ENCODE measurements at places on chromosomes 1 and 21. TPM values are rescaled to one million over a fixed set of nuclear protein-coding genes. Genes with fewer than 3 reads are reported as not detected.
A peak's percentile ranks its signal among the peaks of the same experiment; 100 is the strongest.

GRCh38 chr1:1986451-1987141 lies 17.0 kb downstream of the CFAP74 start:
- no peak for DNase-seq

DNA sequence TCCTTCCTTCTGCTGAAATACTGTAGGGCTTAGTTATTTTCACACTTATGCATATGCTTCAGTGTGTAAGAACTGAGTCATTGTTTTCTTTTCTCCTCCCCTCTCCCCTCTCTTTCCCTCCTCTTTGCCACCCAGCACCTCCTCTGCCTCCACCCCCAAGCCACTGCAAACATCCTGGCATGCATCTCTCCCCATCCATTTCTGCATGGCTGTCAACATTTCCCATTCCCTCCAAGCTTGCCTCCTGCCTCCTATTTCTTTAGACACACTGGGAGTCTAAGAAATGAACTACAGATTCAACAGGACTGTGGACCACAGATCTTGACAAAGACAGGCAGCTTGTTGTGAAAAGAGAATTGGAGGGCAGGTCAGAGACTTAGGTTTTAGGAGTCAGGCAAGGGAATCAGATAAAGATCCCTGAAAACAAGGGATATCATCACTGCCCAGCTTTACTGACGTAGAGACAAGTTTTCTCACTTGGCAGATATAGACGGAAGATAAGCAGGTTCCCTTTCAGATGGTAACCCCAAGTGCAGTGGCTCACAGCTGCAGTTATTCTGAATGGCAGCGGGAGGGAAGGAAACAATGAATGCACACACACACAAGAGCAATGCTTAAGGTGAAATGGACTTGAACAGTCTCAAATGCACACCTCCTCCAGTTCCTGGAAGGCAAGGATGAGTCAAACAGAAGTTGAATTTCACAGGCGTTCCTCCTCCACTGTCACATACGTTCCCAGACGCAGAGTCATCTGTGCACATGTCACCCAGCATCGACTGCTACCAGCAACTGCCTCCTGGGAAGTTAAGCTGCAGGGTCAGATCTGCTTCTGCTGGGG lies 56.1 kb downstream of the HIVEP3 start:
- DNase-seq, result no peak

DNA sequence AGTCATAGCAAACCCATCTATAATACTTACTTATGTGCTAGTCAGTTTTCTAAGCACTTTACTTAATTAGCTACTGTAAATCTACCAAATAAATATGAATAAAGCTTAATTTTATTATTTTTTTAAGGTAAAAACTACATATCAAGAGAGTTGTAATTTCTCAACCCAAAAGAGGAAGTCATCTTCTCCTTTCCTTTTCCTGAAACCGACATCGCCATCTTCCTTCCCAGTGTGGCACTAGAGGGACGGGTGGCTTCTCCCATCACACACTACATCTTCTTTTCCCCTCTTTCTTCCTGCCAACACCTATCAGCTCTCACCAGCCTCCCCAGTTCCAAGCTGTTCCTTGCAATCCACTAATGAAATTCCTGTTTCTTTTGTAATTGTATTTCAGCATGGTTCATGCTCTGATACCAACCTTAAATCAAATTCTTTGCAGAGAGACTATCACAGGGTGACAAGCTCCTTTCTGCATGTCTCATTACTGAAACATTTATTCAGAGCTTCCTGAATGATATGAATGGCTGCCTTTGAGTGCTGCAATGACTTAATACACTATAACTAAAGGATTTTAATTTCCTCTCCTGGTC lies 251.6 kb upstream of the FAM78B start:
- no peak for DNase-seq

DNA sequence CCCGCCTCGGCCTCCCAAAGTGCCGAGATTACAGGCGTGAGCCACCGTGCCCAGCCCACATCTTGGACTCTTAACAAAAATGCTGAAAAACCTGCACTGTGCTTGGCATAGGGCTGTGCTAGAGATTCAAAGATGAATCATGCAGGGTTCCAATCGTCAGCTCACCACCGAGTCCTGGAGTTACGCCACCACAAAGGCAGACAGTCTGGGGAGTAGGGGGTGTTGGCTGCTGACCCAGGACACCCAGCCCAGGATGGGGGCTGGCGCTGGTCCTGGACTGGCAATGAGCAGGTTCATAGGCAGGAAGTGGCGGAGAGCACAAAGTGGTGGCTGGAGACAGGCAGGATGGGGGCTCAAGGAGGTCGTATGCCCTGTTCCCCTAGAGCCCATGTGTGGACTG lies 16.0 kb downstream of the PSRC1 start:
- no peak for DNase-seq

DNA sequence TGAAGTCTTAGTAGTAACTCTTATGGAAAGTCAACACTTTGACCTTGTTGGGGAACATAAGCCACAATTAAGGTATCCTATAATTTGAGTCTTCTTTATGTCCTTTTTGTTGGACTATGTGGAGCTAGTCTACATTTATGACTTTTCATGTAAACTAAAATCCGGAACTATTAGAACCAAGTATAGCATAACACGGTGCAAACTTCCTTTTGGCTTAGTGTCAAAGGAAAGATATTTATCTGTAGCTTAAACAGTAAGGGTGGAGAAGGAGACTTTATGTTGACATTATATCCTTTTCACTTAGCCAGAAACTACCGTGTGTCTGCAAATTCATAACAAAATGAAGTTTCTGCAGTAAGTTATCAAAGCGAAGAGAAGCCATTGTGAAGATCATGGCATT lies 7.3 kb downstream of the UAP1 start:
- no peak for DNase-seq

DNA sequence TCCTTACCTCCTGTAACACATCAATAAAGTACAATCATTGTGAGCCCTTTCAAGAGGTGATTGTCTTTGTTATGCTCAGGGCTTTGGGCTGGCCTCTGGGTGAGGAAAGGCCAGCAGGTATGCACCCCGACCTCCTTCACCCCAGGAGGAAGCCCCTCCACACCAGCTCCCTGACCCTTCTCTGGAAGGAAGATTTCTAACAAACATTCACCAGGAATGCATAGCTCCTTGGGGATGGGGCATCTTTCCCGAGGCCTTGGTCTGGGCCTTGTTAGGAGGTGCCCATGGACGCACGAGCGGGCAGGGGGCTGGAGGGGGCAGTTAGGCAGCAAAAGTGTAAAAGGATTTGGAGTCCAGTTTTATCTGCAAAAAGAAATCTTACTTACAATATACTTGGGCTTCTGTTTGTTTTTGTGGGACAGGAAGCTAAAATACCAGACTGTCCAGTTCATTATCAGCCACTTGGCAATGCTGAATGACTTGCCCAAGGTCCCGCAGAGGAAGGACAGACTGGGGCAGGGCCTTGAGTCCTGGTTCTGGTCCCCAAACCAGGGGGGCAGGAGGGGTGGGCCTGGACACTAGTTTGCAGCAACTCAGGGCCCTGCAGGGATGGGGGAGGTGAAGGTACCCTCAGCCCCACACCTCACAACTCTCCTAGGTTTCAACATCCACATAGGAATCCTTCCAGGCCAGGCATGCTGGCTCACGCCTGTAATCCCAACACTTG lies 10.1 kb downstream of the ZC3H12A start:
- DNase-seq, result no peak

DNA sequence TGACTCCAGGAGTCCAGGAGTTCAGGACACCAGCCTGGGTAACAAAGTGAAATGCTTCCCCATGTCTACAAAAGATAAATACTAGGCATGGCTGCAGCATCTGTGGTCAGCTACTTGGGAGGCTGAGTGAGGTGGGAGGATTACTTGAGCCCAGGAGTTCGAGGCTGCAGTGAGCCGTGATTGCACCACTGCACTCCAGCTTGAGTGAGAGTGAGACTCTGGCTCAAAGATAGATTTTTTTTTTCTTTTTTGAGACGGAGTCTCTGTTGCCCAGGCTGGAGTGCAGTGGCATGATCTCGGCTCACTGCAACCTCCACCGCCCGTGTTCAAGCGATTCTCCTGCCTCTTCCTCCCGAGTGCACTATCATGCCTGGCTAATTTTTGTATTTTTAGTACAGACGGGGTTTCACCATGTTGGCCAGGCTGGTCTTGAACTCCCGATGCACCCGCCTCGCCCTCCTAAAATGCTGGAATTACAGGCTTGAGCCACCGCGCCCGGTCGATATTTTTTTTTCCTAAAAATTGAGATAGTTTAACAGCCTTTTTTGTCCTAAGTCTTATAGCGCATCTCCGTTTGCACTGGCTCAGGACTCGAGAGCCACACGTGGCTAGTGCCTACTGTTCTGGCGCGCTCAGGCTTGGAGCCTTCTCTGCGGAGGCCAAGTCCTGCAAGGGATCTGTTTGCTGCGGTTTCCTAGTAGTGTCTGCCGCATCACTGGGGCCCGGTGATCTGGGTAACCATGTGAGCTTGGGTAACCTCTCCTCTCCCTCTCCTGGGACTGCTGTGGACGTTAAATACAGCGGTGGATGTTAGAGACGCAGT lies 1.0 kb upstream of the MFN2 start:
- no peak for DNase-seq

DNA sequence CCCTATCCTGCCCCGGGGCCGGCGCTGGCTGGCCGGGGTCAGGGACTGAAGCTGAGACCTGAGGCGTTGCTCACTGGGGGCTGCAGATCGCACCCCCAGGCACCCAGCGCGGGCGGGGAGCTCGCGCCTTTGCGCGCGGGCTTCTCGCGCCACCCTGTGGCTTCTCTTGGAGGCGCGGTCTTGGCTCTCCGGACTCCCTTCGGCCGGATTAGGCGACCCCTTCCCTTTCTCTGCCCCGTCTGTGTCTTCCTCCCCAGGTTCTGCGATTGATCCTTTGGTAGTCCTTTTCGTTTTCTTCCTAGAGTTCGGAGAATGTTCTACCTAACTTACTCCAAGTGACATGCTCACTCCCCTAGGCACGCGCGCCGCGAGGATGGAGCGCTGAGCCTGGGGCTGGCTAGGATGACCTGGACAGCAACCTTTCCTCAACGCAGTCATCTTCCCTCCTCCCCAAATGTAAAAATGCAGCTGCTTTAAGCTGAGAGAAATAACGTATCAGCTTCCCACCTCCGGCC lies 495 bp upstream of the NTRK1 start:
- DNase-seq, result no peak

DNA sequence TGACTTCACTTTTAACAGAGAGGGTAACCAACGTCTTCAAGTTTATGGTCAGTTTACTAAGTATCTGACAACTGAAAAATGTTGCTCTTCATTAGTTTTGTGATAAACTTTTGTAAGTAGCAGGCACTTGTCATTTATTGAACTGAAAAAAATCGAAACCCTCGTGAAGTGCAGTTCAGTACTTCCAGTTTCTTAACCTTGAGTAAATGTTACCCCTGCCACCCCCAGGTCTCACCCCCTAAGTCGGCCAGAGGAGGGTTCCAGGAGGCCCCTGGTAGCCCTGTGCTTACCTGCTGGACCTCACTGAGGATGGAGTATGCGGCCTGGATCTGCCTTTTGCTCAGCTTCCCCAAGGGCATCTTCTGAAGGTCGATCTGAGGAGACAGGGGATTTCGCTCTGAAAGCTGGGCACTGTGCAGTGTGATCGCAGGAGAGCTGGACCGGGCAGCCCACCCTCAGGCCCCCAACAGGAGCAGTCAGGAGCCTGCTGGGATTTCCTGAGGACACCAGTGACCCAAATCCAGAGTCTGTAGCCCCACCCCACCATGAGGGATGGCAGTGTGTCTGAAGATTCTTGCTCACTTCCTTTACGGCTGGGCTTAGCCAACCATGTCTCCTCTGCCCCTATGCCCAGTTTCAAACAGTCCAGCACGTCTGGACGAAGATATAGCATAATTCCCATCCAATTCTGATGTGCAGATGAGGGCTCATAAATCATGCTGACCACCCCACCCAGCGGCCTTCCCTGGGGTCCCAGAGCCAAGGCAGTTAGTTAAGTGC lies 37.6 kb downstream of the PARP1 start:
- DNase-seq, result no peak

- DNase-seq, result peak; percentile 89
Measured at GRCh38 chr1:3668585-3669300, 16.4 kb downstream of the TP73 start.

DNA sequence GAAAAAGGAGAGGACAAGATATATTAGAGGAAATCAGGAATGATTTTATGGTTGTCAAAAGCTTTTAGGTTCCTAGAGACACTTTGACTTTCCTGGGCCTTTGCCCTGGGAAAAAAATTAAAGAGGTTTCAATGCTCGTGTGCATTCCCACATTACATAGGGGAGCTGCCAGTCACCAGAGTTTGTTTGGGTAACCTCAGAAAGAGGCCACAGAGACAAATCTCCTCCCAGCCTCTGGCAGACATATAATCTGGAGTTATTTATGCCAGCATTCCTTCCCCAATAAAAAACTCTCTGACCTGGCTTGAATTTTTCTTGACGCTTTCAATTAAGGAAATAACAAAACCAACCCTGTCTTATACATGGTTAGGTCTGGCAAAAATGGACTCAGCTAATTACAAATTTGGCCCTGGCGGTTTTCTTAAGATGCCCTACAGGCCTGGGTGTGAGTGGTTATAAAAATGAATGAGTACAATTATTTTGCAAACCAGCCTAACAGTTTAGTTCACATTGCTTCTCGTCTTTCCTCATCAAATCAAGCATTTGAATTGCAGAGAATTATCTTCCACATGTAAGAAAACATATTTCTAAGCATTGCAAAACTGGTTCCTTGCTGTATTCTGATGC lies 63.7 kb downstream of the WLS start:
- DNase-seq, result no peak

DNA sequence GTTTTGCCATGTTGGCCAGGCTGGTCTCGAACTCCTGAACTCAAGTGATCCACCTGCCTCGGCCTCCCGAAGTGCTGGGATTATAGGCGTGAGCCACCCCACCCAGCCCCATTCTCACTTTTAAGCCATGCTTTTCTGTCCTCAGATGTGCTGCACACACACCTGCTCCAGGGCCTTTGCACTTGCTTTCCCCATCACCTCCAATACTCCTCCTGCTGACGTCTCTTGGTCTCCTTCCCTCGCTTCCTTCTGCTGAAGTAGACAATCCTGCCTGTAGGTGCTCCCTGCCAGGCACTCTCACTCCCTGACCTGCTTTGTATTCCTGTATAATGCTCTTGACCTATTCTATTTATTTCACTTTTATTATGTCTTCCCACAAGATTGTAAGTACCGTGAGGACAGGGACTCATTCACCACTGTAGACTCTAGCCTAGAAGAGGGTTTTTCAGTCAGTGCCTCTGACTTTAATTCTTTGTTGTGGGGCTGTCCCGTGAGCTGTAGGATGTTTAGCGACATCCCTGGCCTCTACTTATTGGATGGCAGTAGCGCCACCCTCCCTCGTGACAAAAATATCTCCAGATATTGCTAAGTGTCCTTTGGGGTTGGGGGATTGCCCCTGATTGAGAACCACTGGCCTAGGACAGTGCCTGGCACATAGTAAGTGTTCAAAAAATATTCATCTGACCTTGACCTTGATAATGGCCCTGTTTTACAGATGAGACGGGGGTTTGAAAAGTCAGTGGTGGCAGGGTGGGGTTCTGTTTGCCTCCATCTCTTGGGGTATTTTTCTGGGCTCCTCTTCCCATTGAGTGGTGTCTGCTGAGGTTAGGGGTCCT lies 4.6 kb downstream of the TNFRSF1B start:
- no peak for DNase-seq

Gene OR6P1
- total RNA-seq, result not detected

Gene LMX1A
- not detected for total RNA-seq

Gene OR2T11
- total RNA-seq, result not detected

Gene FCGR3B
- total RNA-seq, result 1.8 TPM

Measured in Right ventricle myocardium superior (tissue), 1 donor.